ENCODE measurements at places on chromosomes 5 and 9. TPM values are rescaled to one million over a fixed set of nuclear protein-coding genes. Genes with fewer than 3 reads are reported as not detected.

Gene CKS2
- 87.1 TPM for total RNA-seq

Gene PLK2
- total RNA-seq, result 882 TPM

Gene DTWD2
- 1.7 TPM for total RNA-seq

Gene ZNF354C
- 7.6 TPM for total RNA-seq

Gene PCDHGA5
- 1.2 TPM for total RNA-seq

Gene PCDHGA4
- 5.0 TPM for total RNA-seq

Gene AK6
- 55.3 TPM for total RNA-seq

Gene MELK
- total RNA-seq, result 13.8 TPM

Gene SLC6A3
- not detected for total RNA-seq

Gene FAXDC2
- 3.0 TPM for total RNA-seq

Gene IGFBPL1
- not detected for total RNA-seq

Gene C5orf52
- total RNA-seq, result not detected

Gene WDR5
- 20.1 TPM for total RNA-seq

Gene TMEM203
- 26.8 TPM for total RNA-seq

Gene ORM2
- total RNA-seq, result not detected

All from endothelial cell of coronary artery (primary cell).